ENCODE measurements at places on chromosomes 12 and 14. TPM values are rescaled to one million over a fixed set of nuclear protein-coding genes. Genes with fewer than 3 reads are reported as not detected.

DNA sequence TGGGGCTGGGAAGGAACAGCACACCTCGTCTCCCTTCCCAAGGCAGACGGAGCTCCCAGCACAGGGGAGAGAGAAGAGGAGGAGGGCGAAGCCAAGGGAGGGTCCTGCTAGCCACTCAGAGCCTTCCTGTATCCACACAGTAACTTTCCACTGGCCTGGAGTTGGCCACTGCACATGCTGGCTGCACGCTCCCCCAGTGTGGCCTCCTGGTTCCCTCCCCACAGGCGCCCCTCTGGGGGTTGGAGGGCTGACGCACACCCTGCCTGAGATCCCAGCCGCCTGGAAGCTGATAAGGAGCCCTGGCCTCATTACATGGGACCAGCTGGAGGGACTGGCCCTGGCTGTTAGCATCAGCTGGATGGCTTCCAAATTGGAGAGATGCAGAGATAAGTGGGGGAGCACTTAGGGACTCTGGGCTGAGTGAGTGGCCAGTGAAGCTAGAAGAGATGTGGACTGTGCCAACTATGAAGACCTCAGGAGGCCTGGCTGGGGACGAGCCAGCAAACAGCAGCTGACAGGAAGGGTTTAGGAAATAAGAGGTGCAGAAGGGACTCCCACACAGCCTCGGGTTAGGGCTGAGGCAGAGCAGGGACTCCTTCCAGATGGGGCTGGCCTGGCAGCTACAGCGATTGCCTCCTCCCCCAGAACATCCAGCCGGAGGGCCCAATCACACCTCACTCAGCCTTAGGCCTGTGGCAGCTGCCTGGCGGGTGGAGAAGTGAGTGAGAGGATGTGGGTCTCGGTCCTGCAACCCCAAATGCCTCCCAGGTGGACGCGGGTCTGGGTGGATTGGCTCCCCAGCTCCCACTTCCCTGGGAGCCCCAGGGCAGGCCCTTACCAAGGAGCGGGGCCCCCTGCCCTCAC lies 26.3 kb upstream of the BCDIN3D start:
- DNase-seq, result peak; percentile 78

DNA sequence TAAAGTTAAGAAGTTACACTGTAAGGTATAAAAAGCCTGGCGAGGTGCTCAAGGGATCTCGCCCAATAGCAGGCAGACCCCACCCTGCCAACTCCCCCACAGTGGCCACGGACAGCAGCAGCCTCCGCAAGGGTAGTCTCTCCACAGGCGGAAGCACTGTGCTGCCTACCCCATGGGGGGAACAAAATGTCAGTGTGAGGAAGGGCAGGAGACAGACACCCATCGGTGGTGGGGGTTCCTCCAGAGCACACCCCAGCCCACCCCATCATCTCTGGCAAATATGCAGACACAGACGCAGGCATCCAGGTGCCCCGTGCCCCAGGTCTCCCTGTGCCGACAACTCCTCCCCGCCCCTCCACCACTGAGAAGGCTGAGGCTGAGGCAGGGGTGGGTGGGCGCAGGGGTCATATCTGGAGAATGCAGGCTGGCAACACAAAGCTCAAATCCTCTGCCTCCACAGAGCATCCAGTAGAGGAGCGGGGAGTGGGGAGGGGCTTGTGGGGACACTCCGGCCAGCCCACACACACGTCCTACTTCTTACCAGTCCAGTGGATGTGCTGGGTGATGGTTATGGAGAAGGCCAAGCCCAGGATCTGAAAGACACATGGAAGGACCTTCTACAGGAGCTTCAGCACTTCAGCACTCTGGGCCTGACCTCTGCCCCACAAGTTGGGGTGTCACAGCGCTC lies 68.3 kb upstream of the DDX11 start:
- DNase-seq, result no peak

- DNase-seq, result no peak
Observed at GRCh38 chr14:59406454-59407245, 58.5 kb downstream of the GPR135 start.

DNA sequence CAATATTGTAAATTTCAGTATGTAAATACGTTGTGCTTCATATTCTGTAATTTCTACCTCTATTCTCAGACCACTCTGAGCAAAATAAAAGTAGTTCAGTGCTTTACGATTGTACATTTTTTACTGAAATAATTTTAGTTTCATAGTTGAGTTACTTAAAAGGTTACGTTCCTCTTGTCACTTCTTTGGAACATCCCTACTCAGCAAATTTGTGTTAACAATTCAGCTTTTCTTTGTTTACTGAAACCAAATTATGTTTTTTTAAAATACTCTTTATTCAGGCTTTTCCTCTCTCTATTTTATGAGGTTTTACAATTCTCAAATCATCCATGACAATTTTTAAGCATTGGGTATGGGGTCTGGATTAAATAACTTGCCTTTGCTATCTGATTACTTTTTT lies 25.8 kb downstream of the CPSF6 start:
- no peak for DNase-seq

DNA sequence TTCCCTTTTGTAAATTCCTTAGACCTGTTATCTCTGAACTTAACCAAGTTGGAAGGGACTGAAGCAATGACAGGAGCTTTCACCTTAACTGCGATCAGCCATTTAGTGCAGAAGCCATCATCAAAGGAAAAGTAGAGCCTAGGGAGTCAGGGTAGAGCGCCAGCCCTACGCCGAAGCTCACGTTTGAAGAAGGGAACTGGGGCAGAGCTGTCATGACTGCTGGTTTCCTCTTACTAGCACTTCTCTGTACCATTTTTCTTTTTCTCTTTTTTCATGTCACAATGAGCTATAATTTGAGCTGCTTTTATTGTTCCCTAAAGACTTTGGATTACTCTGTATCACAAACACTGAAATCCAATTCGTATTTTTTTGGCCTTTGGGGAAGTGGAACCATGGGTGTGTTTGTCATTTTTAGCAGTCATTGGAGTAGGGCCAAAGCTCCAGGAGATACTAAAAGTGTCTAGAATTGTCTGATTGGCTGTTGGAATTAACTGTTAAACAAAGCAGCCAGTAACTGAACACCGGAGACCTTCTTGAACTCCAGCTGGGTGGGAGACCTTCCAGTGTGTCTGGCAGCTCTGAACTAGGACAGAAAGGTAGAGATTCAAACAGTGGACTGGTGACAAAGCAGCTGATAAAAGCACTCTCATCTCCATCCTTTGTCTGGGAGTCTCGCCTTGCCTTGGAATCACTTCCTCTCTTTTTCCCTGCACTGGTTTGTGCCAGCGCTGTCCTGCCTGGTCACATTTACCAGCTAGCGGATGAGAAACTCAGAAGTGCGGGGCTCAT lies 9.1 kb downstream of the MTRFR start:
- no peak for DNase-seq

- DNase-seq, result peak; percentile 61
Observed at GRCh38 chr14:69543341-69544115, 31.1 kb downstream of the CCDC177 start.

DNA sequence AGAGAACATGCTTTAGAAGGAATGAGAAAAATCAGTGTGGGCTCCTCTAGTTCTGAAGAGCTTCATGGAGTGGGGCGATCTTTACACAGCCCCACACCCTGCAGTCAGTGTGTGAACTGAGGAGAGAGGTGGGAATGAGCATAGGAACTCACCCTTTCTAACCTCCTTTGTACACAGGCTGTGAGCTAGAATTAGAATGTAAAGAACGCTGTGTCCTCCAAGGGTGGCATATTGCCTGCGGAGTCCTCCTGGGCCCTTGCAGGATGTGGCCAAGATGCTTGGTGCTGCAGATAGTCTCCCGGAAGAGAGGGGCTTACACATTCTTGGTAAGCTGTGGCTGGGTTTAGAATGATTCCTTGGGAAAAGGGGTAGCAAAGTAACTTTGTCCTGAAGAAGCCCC lies 43.9 kb downstream of the NINJ2 start:
- DNase-seq, result no peak

DNA sequence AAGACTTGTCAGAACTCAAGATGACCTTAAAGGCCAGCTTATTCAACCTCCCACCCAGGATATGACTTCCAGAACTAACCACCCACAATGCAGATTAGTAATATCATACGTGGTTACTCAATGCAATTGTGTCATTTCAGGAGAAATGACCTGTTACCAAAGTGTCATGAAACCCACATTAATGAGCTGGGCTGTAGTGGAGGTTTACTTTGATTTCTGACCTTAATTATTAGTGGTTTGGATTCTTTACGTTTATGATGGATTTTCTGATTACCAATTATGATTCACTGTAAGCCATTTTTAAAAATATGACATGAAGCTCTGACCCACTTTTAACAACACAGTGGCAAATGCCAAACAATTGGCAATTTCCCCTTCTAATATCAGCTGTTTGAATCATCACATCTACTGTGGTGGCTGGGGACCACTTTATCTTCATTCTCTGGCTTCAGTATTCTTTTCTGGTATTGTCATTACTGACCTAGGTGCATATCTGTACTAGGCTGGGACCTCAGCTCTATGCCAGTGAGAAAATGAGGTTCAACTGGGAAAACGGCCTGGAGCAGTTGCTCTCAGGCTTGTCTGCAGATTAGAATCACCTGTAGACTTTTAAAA lies 223.3 kb downstream of the RGS6 start:
- DNase-seq, result no peak

DNA sequence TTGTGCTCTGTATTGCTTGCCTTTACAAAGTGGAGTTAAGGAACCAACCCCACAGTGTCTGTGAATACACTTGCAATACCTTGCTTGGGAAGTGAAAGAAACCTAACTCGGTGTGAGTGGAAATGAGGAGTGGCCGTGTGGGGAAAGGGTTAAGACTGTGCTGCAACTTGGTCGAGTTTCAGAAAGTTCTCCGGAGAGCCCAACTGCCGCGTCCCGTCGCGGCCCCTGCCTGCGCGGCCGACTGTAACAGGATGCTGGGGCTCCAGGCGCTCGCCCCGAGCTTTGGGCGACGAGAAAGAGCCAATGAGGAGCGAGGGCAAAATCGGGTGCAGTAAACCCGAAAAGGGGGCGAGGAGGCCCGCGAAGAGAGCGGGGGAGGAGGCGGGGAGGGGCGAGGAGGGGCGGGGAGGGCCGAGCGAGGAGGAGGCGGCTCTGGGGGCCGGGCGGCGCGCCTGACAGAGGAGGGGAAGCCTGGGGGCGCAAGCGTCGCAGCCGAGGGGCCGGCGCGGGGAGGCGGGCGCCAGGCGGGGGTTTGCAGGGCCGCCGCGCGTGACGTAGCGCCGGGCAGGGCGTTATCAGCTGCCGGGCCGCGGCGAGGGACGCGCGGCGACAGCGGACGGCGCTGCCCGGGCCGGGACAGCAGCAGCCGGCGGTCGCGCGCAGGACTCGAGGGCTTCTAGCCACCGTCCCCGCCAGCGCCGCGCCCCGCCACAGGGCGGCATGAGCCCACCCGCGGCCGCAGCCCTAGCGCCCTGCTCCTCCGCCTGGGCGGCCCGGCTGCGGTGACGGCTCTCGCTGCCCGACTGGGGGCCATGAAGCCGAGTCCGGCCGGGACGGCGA lies at the start of gene DACT1:
Gene DACT1, plus strand, starts transcription at position 572 of the 840 bp plus-strand sequence. Its CDS starts 241 bp downstream, at position 813.
- peak; percentile 71 for DNase-seq

- no peak for DNase-seq
Observed at GRCh38 chr14:91837076-91837475, 30.3 kb downstream of the TC2N start.

- DNase-seq, result no peak
Observed at GRCh38 chr14:77340389-77340788, 19.6 kb downstream of the GSTZ1 start.

DNA sequence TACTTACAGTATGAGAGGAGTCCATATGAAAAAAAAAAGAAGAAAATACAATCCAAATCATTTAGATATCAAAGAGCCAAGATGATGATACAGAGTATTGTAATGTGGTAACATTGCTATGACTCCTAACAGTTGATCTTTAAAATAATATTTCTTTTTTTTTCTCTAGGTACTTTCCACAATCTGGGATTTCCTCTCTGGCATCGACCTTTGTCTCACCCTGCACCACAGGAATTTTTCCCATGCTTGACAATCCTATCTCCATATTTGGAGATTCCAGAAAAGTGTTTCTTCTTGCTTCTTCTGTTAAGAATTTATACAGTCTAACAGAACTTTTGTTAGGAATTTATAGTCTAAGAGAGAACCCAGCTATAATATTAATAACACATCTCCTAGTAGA lies 184.4 kb downstream of the ITPR2 start:
- no peak for DNase-seq

GRCh38 chr12:1022032-1022970 lies 31.3 kb downstream of the ERC1 start:
- DNase-seq, result no peak

GRCh38 chr14:101353422-101353821 lies 207.9 kb upstream of the DIO3 start:
- DNase-seq, result no peak

- no peak for DNase-seq
Observed at GRCh38 chr12:953776-954175, 4.3 kb upstream of the RAD52 start.

DNA sequence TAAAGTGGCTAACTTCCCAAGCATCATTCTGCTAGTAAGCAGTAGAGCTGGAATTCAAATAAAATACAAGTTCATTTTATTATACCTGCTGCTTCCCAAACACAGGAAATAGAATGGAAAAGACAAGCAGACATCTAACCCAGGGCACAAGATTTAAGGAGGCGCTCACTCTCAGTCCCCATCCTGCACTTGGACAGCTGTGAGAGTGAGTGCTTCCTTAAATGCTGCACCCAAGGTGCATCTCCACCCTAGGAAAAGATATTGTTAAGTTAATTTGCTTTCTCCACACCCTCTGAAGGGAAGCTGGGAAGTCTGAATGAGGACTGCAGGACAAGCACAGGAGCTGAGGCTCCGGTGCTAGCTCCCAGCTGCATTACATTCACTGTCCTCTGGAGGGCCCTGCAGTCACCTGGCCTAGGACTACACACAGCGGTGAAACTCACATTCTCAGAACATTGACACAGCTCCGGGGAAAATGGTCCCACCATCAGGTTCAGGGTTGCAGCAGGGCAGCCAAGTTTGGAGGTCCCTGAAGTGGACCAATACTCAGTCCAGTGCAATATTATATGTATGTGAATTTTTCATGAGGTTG lies 14.2 kb downstream of the HEBP1 start:
- DNase-seq, result no peak

DNA sequence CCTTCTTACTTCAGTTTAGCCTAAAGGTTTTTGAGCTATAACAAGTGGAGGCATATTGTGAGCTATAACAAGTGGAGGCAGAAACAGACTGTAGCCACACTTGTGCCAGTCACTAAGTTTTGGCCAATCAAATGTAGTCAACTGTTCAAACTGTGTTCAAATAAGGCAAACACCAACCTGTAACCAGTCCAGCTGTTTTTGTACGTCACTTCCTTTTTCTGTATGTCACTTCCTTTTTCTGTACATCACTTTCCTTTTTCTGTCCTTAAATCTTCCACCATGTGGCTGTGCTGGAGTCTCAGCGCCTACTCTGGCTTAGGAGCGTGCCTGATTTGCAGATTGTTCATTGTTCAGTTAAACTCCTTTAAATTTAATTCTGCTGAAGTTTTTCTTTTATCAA lies 79.7 kb downstream of the FUT8 start:
- DNase-seq, result no peak

Gene MSI1
- 3.7 TPM for total RNA-seq

Gene ACSS3
- 1.9 TPM for total RNA-seq

Gene IL26
- total RNA-seq, result not detected

Gene NFE2
- total RNA-seq, result not detected

Gene MYBPC1
- 9.3 TPM for total RNA-seq

Gene BICD1
- 13.7 TPM for total RNA-seq

All from mucosa of descending colon (tissue), 3 donors.